ENCODE measurements at places on chromosomes 12 and 14. TPM values are rescaled to one million over a fixed set of nuclear protein-coding genes. Genes with fewer than 3 reads are reported as not detected.

The KCNJ8 gene
- 0.79 TPM for polyA plus RNA-seq

GRCh38 chr12:116502989-116503496 is 56.1 kb upstream of the MAP1LC3B2 start:
- DNase-seq = no peak

- DNase-seq = no peak
Observed at GRCh38 chr12:108573317-108573716, 10.9 kb downstream of the ISCU start.

- DNase-seq = no peak
Observed at GRCh38 chr12:95995238-95996031, 709 bp downstream of the HAL start.

- peak; percentile 46 for DNase-seq
Observed at GRCh38 chr14:95516554-95517181, at the start of gene SYNE3. TSS of gene SYNE3 (minus strand) at chr14:95516650. CDS start at chr14:95475821, 40,829 bp downstream.
